ENCODE measurements at places on chromosomes 11 and 22.
A peak's percentile ranks its signal among the peaks of the same experiment; 100 is the strongest.

- no peak for DNase-seq
Observed at GRCh38 chr22:44974454-44974853, 35.4 kb downstream of the PHF21B start.

DNA sequence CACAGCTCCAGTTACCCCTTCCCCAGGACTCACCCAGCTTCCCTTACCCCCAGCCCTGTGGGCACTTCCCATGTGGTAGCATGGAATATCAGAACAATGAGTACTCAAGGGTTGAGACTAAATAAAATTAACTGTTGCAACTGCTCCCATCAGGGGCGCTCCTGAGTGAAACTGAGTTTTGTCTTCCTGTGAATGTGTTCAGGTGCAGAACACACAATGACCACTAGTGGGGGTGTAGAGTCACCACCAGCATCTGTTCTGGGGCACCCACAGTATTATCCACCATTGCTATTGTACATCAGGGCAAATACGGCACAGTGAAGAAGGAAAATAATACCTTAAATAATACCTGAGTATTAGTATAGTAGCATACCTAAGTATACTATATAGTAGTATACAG is 689.7 kb downstream of the TBC1D22A start:
- no peak for DNase-seq

GRCh38 chr11:107683807-107684206 is 28.0 kb downstream of the SLN start:
- DNase-seq = no peak

DNA sequence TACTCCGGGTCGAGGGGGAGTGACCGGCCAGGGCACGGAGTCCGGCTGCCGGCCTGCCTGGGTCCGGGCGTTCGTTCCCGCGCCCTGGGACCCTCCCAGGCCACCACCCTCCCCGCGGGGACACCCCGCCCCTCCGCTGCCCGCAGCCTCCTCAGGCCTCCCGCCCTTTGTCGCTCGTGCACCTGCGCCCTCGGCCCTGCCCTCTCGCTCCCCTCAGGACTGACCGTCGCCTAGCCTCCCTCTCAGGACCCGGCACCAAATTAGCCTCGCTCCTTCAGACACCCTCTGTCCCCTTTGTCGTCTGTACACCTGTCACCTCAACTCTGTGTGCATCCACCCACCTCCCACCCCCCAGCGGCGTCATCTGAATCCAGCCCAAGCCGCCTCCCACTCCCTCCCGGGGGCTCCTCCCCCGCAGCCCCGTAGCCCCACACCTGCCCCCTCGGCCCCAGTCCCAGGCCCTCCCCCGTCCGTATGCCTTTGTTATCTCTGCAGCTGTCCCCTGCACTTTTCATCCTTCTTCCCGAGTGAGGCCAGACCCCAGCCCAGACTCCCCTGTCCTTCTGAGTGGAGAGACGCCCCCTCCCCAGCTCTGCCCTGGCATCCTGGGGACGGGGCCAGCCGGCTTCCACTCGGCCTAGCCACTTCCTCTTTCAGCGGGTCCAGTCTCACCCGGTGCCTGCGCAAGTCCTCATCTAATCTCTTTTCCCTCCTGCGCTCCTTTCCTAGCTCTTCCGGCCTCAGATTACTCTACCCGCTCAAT is 643 bp downstream of the TIGD3 start:
- DNase-seq = no peak

DNA sequence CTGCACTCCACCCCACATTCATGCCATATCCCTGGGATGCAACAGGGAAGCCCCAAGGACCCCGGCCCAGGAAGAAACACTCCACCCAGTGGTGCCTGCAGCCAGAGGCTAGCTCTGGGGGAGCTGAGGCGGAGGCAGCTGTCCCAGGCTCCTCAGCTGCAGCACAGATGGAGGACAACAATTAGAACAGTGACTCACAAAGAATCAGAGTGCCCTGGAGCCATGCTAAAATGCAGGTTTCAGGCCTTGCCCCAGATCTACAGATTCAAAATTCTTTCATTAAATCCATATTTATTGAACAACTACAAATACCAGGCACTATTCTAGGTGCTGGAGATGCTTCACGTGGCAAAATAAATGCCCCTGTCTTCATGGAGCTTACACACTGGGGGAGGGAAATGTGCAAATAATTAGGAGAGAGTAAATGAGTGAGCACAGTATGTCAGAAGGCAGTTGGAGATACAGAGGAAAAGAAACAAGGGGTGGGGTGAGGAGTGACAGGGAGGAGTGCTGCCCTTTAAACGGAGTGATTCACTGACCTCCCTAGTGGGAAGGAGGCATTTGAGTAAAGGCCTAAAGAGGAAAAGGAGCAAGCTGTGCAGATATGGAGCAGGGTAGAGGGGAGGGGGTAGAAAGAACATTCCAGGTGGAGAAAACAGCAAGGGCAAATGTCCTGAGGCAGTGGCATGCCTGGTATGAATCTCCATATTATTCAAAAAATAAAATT is 73.3 kb upstream of the CSNK2A3 start:
- peak; percentile 14 for DNase-seq

GRCh38 chr11:1130276-1131032 is 27.3 kb upstream of the MUC5AC start:
- DNase-seq = no peak

DNA sequence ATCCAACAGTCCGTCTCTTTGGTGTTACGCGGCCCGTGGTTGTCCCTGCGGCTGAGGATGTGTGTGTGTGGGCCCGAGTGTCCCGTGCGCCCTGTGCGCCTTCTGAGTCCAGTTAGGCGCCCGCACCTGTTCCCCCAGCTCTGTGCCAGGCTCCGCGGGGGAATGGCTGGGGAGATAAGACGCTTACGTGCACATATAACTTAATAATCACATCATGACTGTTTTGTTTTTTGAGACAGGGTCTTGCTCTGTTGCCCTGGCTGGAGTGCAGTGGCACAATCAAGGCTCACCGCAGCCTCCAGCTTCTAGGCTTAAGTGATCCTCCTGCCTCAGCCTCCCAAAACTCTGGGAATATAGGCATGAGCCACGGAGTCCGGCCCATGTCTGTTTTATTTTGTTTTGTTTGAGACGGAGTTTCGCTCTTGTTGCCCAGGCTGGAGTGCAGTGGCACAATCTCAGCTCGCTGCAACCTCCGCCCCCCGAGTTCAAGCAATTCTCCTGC is 817 bp downstream of the ARL2 start:
- DNase-seq = no peak

DNA sequence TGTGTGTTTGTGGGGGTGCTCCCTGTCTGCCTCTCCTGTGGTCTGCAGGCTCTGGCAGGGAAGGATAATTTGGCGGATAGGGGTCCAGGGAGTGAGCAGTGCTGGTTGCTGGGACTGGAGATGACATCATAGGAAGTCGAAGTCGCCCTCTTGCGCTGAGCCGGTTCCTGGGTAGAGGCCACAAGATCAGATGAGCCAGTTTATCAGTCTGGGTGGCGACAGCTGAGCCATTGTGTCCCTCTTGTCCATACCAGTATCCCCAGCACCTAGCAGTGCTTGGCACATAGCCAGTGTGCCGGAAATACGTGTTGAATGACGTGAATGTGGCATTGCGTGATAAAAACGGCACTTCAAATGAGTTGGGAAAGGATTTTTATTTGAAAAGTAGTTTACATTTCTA is 9.8 kb downstream of the APOL5 start:
- no peak for DNase-seq

DNA sequence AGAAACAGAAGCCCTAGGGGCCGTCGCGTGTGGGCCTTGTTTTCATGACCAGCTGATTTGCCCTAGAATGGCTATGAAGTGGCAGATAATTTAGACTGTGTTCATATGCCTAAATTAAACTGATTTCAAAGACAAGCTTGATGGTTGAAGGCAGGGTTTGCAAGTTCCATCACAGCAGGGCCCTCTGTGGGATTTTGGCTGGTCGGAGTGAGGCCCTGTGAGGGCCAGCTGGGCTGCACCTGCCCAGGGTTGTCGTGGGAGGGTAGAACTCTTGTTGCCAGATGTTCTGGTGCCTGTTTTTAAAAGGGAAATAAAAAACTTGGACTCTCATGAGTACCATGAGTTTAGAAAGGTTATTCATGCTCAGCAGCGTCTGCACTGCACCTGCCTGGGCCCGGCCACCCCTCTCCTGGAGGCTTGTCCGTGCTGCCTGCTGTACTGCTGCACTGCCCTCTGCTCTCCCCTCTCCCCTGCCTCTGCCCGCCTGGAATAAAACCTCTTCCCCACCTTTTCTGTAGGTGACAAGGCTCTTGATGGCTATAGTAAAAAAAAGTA is 44.1 kb downstream of the AP2A2 start:
- DNase-seq = no peak

DNA sequence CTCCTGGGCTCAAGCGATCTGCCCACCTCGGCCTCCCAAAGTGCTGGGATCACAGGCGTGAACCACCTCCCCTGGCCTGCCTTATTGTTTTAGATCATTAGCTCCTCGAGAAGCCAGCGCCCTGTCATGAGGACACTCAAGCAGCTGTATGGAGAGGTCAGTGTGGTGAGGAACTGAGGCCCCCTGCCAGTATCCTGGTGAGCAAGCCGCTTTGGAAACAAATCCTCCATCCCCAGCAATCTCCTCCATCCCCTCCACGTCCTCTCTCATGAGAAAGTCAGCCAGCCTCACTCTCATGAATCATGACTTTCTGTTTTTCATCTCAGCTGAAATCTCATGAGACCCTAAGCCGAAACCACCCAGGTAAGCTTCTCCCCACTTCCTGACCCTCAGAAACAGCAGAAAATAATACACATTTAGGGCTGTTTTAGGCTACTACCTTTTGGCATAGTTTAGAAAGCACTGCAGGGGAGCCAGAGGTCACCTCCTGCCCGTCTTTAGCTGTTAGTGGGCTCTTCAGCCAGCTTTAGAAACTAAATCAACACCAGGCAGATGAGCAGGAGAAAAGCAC is 56.0 kb downstream of the CTTN start:
- DNase-seq = no peak

- DNase-seq = peak; percentile 91
Observed at GRCh38 chr11:69075421-69076128, 26.8 kb downstream of the TPCN2 start.

DNA sequence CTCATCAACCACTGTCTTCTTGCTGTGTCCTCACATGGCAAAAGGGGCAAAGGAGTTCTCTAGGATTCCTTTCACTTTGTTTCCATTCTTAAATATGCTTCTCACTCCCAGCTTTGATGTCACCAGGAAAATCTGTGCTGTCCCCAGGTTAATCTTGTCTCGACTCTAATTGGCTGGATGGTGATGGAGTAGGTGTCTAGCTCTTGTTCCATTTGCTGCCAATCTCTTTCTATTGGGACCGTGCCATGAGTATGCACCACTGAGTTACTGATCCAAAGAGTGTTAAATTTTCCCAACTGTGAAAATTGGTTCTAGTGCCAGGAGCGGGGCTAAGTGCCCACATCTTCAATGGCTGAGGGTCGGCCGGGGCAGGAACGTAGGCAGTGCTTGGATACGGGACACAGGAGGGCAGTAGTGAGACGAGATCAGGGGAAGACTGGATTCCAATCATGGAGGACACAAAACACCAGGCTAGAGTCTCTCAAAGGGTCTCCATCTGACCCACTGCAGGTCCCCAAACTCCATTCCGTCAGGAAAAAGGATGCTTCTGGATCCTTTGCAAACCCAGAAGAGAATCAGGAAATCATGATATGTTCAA is 47.7 kb upstream of the CSNK2A3 start:
- DNase-seq = no peak

GRCh38 chr11:70036971-70037882 is 40.9 kb upstream of the ANO1 start:
- DNase-seq = no peak

DNA sequence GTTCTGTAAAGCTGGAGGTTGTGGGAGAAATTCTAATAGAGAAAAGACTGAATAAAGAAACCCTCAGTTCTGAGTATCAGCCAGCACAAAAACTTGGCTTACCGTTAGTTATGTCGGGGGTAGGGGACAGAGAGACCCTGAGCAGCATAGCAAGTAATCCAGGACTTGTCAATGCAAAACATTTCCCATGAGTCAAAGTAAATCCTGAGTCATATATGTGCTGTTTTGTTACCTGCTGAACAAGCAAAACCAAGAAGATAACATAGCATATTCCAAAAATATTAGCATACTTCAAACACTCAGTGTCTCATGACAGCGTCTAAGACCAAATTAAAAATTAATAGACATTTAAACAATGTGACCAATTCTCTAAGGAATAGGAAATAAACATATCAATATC is 75.1 kb upstream of the LUZP2 start:
- DNase-seq = peak; percentile 7

DNA sequence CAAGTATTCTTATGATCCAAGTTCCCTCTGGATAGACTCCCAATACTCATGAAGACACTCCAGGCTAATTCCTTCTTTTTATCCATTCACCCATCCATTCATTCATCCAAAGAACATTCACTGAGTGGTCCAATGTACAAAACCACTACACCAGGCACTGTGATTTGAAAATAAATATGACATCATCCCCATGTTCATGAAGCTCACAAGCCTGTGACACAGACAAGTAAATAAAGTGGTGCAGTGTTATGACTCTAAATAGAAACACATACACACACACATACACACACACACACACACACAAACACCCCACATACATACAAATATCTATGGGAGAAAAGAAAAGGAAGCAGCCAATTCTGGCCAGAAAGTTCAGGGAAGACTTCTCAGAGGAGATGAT is 35.5 kb downstream of the MTMR2 start:
- DNase-seq = no peak

DNA sequence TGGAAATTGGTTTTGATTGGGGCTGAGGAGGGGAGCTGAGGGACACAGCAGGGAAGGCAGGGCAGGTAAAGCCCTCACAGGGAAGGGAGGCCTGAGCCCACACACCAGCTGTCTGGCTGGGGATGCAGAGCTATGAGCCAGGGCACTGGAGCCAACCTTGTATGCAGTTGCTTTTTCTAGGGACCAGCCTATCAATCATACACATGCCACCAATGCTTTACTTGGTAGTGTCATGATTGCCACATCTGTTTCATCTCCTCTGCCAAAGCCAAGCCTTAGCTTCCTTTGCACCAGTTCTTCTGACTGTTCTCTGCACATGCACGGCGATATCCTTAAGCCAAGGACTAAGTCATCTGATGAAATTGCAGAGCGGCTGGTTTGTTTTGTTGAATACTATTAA is 207.1 kb upstream of the PLET1 start:
- DNase-seq = no peak

DNA sequence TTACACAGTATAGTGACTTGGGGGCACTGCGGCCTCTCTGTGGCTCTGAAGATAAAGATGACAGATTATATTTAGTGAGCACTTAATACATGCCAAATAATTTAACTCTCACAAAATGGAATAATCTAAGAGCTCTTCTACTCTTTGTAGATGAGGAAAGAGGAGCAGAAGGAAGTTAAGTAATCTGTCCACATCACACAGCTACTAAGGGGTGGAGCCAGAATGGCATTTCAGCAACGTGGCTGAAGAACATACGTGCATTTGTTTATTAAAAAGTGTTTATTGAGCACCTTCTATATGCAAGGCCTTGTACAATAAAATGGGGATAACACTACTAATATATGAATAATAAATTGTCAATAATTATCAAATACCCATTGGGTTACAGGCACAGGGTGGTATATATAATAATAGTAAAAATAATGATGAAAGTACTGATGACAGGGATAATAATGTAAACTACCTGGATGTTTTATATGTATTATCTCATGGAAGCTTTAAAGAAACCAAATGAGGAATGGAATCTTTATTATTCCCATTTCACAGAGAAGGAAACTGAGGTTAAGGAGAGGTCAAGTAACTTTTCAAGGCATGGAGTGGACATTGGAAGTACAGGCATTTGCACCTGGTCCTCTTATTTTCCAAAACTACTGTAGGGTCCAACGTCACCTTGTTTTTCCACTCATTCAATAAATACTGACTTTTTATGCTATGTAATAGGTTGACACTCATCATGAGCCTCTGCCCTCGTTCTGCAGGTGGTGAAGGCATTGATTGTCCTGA is 38.0 kb upstream of the IL17RA start:
- DNase-seq = no peak

- DNase-seq = no peak
Observed at GRCh38 chr22:50011447-50012210, 936 bp downstream of the IL17REL start.
